ENCODE measurements at places on chromosomes 13 and 19. TPM values are rescaled to one million over a fixed set of nuclear protein-coding genes. Genes with fewer than 3 reads are reported as not detected.

- DNase-seq: no peak
These were observed 29.4 kb downstream of the DIAPH3 start for GRCh38 chr13:60134376-60134775.

DNA sequence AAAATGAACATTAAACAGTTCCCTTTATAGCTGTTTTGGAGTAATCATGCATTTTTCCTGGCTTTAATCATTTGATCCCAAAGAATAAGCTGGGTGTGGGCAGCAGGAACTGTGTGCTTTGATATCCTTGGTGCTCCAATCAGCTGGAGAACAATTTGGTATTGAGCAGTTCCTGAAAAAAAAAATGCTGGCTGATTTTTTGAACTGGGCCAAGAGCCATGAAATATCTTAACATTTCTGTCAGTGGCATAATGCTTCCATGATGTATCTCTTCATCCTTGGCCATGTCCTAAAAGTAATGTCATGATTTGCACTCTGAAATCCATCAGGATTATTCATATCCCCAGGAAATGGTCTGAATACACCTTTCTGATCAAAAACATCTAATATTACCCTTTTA, 134.7 kb downstream of the LHFPL6 start:
- DNase-seq: no peak

- no peak for DNase-seq
These were observed 391.8 kb downstream of the KLF5 start for GRCh38 chr13:73450583-73450982.

GRCh38 chr13:49428041-49428763, 15.7 kb downstream of the CAB39L start:
- no peak for DNase-seq

- no peak for DNase-seq
These were observed 12.4 kb upstream of the GRWD1 start for GRCh38 chr19:48433337-48433736.

GRCh38 chr13:64457976-64458375, 2772.2 kb downstream of the PCDH9 start:
- DNase-seq: no peak

GRCh38 chr19:6279931-6280591, at the start of gene MLLT1:
Gene MLLT1 (minus strand): TSS chr19:6279975. CDS start chr19:6279784, 191 bp downstream.
- DNase-seq: peak; percentile 95

DNA sequence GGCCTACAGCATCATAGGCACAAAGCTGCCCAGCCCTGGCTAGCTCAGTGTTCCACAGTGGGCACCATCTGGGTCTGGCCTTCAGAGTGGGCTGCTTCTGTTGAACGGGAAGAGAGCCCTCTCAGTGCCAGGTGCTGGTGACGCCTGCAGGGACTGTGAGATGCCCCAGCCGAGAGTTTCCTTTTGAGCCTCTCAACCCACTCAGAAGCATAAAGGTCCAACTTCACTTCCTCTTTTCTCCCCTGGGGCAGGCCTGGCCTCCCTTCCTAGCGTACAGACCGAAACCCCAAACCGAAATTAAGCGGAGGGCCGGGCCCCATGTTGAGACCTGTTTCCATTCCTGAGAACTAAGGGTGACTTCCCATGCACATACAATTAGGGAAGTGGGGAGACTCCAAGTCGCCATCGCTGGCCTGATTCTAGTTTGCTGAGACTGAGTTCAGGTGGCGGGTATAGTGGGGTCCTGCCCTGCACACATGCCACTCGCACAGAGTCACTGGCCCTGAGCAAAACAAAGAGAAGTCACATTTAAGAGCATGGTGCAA, 6.9 kb downstream of the RAB8A start:
- no peak for DNase-seq

- DNase-seq: no peak
These were observed 2.7 kb upstream of the ZIC2 start for GRCh38 chr13:99978799-99979452.

GRCh38 chr13:56173346-56173745, 967.4 kb upstream of the PRR20A start:
- no peak for DNase-seq

DNA sequence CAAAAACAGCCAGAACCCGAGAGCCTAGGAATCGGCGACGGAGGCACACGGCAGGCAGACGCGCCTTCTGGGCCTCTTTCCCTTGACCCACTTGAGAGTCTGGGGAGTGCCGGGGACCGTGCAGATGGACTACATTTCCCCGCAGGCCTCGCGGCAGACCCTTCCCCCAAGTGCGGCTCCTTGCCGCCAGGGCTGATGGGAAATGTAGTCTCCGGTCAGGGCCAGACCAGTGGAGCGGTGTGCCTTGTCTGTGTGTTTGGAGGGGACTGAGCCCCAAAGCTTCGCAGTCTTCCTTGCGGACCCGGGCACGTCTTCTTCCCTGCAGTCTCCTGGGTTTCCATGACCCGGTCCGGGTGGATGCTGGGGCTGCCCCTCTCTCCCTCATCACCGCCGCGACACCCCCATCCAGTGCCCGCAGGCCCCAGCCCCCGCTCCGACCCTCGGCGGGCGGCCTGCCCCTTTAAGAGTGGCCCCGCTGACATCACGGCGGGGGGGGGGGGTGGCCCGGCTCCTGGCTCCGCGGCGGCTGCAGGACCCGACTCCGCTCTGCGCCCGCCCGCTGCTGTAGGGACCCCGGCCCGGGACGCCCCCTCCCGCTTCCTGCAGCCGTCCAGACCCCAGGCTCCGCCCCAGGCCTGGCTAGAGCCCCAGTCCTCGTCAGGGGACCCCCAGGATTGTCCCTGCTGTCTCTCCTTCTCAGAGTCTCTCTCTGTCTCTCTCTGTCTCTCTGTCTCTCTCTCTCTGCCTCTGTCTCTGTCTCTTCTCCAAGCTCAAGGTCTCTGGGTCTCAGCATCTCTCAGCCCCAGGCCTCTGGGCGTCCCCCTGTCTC, 758 bp upstream of the CACNG7 start:
- peak; percentile 63 for DNase-seq

DNA sequence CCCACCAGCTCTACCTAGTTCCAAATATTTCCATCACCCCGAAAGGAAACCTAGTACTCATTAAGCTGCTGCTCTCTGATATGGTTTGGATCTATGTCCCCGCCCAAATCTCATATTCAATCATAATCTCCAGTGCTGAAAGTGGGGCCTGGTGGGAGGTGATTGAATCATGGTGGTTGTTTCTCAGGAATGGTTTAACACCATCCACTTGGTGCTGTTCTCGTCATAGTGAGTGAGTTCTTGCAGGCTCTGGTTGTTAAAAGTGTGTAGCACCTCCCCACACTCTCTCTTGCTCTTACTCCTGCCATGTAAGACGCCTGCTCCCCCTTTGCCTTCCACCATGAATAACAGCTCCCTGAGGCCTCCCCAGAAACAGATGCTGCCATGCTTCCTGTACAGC, 43.4 kb upstream of the MED4 start:
- no peak for DNase-seq

DNA sequence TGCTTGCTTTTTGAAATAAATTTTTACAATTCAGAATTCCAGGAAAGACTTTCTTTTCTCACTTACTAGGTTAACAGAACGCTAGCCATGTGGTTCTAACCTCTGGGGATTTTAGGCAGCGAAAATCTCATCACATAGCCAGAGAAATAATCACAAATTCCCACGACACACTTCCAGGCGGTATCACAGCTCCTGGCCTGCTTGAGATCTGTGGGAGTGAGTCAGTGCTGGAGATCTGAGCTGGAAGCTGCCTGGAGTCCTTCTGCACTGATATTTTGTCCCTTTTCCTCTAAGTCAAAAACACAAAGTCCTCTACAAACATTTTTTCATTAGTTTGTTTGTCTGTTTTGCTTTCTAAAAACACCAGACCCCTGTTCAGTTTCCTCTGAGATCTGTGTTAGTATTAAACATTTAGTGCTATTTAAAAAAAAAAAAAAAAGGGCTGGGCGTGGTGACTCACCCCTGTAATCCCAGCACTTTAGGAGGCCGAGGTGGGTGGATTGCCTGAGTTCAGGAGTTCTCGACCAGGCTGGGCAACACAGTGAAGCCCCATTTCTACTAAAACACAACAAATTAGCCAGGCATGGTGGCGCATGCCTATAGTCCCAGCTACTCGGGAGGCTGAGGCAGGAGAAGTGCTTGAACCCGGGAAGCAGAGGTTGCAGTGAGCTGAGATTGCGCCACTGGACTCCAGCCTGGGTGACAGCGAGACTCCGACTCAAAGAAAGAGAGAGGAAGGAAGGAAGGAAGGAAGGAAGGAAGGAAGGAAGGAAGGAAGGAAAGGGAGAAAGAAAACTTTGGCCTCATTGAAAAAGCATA, 12.2 kb upstream of the UBE2L5 start:
- no peak for DNase-seq

- DNase-seq: peak; percentile 6
These were observed 533 bp downstream of the LRCH1 start for GRCh38 chr13:46553521-46553885.

DNA sequence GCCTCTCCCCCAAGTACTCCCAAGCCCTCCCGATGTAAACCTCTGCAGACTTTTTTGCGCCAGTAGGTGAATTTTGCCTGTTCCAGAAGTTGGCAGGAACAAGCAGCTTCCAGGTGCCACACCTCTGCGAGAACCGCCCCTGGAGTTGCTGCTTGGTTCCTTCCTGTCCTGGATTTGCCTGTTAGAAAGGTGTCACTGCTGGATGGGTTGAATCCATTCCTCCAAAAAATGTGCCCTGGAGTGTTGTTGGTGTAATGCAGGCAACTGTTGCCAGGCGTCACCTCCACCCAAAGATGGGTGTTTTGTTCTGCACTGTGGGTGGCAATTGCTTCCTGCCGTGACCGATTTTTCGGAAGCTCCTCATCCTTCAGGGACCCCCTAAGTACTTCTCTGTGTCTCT, 5.7 kb downstream of the PGPEP1 start:
- DNase-seq: no peak

DNA sequence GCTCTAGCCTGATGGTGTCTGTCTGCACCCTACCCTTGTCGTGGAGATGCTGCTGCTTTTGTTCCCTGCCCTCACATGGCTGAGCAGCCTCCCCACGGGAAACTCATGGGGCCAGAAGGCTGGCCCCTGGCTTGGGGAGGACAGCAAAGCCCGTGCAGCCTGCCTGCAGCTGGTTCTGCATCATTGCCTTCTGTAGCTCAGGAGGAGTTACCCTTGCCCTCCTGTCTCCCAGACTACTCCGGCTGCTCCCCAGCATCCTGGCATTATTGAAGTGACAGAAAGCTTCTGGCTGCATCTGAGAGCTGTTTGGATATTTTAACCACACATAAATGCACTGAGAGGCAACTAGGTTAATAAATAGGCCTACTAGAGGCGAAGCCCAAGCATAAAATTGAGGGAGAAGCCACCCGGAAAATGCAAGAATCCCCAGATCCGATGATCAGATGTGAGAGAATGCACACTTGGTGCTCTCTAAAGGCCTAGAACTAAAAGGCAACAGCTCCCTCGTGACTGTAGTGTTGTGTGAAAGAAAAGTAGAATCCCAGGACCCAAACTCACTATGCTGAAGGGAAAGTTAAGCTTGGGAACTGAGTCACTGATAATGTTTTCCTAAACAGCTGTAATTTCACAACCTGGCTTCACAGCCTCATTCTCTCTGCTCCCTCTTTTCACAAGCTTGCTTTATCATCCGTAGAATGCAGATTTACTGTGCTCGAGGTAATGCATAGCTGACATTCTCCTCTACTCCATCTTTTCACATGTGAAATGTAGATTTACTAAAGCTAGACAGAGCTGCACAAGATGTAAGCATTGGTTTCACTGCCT, 110.8 kb downstream of the TNFRSF19 start:
- no peak for DNase-seq

The CYSLTR2 gene
- not detected for total RNA-seq

The TLE2 gene
- 9.3 TPM for total RNA-seq

The KIR2DL3 gene
- not detected for total RNA-seq

The PRODH2 gene
- not detected for total RNA-seq

The SLITRK6 gene
- total RNA-seq: not detected

The KLK3 gene
- not detected for total RNA-seq
